NCI-H82 (cell line): ENCODE measurements at places on chromosomes 6 and 20.

GRCh38 chr6:3447005-3447404, 9.8 kb downstream of the SLC22A23 start:
- no peak for DNase-seq

- no peak for DNase-seq
These were observed 38.2 kb downstream of the MDFI start for GRCh38 chr6:41676431-41676830.

- no peak for DNase-seq
These were observed 25.8 kb downstream of the PRL start for GRCh38 chr6:22271081-22271480.

- no peak for DNase-seq
These were observed 103.4 kb upstream of the PDE10A start for GRCh38 chr6:165766457-165766856.

- peak; percentile 90 for DNase-seq
These were observed 33.0 kb downstream of the FOXP4 start for GRCh38 chr6:41579088-41579610.

DNA sequence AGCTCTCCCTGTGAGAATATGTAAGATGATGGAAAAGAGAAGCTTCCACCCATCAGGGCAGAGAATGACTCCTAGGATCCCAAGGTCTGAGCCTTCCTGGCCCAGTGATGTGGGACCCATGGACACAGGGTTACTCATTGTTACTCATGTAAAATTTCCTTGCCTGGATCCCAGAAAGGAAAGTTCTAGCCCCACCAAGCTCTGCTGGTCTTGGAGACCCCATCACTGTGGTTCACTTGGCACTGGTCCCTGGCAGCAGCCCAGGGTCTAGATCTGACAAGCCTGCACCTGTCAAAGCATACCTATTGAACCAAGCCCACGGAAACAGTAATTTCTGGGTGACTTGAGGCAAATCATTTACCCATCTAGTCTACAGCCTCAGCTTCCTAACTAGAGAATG, 22.1 kb downstream of the MDGA1 start:
- no peak for DNase-seq
